ENCODE measurements at places on chromosomes 5 and 9.

- DNase-seq: no peak
These were observed 329.7 kb upstream of the TYRP1 start for GRCh38 chr9:12363439-12363838.

DNA sequence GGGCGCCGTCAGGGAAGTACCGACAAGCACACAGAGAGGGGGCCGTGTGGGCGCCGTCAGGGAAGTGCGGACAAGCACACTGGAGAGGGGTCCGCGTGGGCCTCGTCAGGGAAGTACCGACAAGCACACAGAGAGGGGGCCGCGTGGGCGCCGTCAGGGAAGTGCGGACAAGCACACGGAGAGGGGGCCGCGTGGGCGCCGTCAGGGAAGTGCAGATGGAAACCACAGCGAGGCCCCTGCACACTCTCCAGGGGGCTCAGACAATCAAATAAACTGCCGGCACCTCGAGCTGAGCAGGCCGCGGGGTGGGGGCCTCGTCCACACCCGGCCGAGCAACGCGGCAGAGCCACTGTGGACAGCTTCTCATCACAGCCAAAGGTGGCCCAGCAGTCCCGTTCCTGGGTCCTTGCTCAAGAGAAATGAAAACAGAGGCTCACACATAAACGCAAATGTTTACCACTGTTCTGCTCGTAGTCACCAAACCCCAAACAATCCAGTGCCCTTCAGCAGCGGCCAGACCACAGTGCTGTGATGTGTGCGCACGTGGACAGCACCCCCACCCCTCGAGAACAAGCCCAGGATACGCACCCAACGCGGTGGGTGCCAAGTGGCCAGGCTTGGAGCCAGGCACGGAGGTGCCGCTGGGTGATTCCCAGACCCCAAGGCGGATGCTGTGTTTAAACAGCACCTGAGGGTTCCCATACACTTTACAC lies 24.7 kb downstream of the TPPP start:
- no peak for DNase-seq

DNA sequence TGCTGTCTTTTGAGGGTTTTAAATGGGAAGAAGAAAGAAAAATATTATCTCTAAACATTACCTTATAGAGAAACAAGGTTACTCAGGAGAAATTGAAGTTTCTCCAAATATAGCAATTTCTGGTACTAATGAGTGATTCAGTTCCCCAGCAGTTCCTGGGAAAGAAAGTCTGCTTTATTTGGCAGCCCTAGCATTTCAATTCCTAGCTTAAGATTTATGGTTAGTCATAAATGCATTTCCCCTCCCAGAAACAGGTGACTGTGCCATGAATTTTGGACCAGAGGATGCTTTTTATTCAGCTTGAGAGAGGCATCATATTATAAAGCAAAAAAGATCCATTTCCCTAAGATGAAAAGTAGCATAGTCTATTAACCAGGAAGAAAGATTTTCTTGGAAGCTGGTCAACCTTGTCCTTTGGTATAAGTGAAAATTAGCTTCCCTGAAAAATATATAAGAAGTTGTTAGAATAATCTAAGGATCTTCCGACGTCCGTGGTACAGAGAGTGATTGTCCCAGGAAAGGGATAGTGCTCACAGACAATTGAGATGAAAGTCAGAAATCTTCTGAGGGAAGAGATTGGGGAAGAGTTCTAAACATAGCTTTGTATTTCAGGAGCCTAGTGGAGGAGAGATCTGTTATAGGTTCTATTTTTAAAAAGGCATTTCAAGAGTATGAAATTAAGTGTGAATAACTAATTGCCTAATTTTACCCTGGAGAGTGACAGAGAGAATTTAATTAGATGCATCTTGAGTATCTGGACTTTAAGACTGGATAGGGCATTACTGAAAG lies 164.9 kb downstream of the ESM1 start:
- DNase-seq: no peak

DNA sequence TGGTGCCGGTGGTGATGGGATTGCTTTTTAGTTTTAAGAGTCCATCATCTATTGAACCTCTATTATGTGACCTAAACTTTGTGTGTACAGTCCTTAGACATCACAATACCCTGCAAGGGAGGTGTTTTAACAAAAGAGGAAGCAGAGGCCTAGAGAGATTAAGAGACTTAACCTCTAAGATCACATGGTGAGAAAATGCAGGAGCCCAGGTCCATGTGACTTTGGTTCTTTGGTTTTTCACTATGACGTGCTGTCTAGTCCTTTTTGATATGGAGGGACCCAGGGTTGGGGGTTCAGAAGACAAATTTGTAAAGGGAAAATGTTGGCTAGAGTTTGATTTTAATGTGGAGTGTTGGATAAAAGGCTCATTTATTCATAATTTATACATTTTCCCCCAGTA lies 34.1 kb upstream of the TRMT10B start:
- DNase-seq: no peak
